Nucleus accumbens (tissue), 56 donors: ENCODE measurements at places on chromosomes 6 and 20.

DNA sequence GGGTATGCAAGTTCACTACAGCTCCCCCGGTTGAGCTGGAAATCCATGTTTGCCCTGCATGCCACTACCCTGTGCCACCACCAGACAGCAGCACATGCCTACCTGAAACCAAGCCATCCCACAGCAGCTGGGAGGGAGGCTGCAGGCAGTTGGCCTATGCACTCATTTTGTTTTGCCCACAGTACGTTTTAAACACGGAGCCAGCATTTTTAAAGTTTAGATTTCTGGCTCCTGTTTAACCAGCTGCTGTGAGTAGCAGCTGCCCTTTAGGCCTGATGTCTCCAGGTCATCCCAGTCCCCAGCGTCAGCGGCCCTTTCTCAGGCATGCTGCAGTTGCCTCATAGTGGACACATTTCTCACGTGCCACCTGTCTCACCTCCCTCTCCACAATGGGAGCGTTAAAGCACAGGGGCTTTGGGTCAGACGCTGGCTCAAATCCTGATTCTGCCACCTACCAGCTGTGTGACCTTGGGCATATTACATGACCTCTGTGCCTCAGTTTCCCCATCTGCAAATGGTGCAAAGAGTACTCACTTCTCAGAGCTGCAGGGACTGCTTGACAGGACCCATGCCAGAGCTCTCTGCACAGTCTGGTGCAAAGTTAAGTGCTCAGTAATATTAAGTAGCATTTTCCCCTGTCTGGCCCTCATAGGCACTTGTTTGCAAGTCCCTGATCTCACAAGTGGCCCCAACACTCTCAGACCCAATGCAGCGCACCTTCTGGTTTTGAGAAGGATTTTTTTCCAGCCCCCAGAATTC lies 8.2 kb upstream of the UBE2V1 start:
- peak; percentile 71 for DNase-seq

DNA sequence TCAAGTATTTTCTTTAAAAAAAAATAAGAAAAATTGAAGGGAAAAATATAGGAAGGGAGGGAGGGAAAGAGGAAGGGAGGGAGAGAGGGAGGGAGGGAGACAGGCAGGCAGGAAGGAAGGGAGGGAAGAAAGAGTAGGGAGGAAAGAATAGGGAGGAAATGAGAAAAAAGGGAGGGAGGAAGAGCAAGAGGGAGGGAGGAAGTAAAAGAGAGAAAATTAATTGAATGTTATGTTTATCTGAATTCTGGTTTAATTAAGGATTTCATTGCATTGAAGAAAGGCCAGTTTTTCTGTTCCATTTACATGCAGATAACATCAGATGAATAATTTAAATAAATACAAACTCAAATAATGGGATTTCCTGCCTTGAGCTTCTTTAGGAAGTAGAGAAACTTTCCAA lies 47.8 kb downstream of the TENT5A start:
- DNase-seq = no peak

GRCh38 chr20:6920991-6921613 lies 153.6 kb downstream of the BMP2 start:
- DNase-seq = no peak

DNA sequence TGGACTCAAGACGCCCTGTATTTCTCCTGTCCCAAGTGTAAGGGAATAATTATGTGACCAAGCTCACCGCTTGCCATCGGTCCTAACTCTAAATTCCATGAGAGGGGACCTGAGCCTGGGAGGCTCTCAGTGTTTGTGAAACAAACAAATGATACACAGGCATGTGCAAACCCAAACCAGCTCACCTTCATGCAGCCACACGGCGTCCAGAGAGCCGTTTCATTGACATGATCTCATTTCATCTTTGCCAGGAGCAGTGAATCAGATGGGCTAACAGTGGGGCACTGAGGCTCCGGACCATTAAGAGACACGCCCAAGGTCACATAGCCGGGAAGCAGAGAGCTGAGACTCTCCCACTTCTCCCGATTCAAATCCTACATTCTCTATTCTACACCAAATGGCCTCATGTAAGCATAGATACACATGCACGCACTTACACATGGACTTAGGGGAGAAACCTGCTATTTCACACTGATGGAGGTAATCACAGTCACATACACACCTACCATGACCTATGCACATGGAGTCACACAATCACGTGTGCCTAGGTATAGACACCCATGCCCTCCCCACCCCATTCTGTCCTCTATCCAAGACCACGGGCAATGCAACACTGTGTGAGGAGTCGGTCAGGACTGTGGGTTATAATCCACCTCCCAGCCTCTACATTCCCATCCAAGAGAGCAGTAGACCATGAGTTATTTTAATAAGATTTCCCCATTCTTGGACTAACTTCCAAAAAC lies 1.1 kb downstream of the BNIP5 start:
- no peak for DNase-seq

GRCh38 chr6:132058975-132059374 lies 107.8 kb upstream of the CCN2 start:
- no peak for DNase-seq

- no peak for DNase-seq
These were observed 55.5 kb upstream of the SGK1 start for GRCh38 chr6:134373282-134373922.

- no peak for DNase-seq
These were observed 177.6 kb downstream of the MAFB start for GRCh38 chr20:40511478-40511877.

- peak; percentile 14 for DNase-seq
These were observed 14.9 kb upstream of the FAM210B start for GRCh38 chr20:56343861-56344381.

DNA sequence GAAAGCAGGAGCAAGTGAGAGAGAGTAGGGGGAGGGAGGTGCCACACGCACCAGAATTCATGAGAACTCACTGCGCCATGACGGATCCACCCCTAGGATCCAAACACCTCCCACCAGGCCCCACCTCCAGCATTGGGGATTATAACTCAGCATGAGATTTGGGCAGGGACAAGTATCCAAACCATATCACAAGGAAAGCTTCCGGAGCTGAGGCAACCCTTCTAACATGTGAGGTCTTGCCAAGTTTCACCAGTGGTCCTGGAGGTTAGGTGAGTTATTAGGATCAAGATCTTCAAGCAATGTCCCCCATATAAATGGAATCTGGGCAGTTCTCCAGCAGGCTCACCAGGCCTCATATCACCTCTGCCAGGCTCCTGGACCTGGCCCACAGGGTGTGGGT lies 308.4 kb downstream of the NRN1 start:
- no peak for DNase-seq

DNA sequence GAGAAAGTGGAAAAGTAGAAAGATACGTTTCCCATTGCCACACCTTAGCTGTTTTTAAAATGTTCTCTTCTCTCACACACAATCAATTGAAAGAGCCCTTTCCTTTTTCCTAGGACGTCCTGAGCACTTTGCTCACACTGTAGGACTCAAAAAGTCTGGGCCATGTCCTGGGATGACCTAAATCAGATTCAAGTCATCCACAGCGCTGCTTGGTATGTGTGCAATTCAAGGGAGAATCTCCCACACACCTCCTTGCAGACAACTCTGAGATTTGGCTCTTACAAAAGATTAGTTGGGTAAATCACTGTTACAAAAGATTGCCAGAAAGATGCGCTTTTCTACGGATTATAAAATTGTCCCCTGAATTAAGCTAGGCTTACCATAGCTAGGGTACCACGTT lies 130.1 kb downstream of the RNASET2 start:
- no peak for DNase-seq

DNA sequence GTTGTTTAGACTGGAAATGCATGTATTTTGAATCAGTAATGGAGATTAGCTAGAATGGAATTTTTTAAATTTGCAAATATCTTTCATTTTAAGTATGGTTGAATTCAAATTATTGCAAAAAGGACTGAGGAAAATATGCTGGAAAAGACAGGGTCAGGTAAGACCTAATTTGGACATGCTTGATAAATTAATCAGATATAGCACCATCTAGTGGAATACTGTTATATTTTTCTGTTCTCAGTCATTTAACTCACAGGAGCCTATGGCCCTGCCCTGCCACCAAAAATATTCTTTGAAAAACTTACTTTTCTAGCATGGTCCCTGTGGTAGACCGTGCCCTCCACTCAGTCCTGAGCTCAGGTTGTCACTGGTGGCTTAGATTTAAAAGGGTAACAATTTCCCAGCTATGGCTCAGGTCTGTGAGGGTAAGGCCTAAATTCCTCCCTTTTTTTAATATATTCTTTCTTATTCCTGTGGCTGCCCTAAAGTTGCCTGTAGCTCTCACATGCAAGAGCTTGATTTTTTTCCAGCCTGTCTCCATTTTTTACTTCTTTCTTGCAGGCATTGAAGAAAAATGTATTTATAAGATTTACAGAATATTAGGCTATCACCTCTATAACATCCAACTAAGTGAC lies 25.3 kb upstream of the KIAA1586 start:
- DNase-seq = no peak
